ENCODE measurements at places on chromosomes 5 and 9.

GRCh38 chr5:68356623-68357022 is 141.1 kb downstream of the PIK3R1 start:
- no peak for DNase-seq

DNA sequence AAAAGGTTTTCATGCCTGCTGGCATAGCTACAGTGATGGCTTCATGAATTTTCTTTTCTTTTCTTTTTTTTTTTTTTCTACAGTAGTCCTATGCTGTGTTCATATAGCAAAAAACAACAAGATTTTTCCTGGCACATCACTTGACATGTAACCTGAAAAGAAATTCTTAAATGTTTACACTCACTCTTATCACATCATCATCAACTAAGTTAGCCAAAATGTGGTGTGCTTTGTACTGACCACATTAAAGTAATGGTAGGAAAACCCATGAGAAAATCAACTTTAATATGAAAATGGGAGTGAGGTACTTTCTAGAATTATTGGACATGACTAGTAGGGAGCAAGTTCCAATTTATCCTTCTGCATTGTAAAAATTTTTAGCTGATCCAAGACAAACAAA is 146.7 kb downstream of the SSBP2 start:
- no peak for DNase-seq

DNA sequence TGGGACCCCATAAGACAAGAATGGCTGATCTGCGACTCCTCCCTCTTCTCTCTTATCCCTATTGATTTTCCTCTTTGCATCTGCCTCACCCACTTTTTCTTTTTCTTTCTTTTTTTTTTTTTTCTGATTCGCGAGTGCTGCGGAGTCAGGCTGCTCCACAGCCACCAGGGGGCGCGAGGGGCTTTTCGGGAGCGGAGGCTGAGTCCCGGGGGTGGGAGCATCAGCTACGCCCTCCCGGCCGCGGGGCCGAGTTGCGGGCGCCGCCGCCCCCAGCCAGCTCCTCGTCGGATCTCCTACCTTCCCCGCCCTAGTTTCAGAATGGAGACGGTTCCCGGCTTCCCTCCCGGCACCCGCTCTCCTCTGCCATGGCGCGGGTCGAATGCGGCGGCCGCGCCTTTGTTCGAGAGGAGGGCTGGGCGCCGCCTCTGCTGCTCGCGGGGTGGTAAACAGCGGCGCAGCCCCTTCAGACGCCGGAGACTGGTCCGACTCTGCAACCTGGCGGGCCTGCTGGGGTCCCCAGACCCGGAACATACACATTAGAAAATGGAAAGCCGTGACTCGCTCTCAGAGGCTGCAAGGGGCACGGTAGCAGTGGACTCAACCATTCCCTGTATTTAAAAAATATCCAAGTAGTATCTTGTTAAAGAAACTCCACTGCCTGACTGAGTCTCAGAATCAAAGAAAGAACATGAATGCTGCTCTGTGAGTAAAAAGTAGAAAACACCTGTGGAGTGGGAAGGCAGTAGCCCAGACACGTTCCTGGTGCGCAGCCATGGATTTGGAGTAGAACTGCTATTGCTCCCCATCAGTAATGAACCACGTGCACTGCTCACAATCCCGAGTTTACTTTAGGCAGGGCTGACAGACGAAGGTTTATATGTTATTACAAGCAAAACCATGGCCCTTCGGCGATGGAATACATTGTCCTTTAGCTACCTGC is 55.7 kb downstream of the DPYSL3 start:
- DNase-seq = peak; percentile 83

DNA sequence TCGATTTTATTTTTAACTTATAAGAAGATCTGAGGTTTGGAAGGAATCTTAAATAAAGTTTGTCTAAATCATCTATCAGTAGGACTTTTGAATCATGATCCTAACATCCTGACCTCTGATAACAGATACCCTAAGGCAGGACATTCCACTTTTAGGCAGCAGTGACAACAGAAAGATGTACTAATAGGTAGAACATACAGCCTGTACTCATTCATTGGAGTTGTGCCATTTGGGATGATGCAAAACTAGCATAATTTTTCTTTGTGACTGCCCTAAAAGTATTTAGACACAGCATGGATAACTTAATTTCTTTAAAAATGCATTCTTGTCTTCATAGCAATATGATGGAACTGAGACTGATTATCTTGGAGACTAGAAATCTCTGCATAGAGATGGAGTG is 39.7 kb downstream of the CDC42SE2 start:
- DNase-seq = no peak

DNA sequence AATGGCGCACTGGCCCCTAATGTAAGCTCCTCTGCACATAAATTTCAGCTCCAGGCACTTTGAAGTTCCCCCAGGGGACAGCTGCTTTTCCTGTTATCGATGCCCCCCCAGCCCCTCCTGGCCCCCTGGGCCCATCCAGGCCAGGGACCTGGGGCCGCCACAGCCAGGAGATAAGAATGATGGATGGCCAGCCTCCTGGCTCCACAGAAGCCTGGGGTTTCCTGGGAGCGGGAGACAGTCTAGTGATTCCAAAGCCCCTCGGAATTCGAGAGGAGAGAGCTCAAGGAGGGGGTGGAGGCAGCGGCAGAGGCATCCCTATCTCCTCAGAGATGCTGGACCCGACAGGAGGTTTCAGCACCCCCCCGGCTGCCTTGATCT is 98.4 kb upstream of the HAND1 start:
- no peak for DNase-seq

DNA sequence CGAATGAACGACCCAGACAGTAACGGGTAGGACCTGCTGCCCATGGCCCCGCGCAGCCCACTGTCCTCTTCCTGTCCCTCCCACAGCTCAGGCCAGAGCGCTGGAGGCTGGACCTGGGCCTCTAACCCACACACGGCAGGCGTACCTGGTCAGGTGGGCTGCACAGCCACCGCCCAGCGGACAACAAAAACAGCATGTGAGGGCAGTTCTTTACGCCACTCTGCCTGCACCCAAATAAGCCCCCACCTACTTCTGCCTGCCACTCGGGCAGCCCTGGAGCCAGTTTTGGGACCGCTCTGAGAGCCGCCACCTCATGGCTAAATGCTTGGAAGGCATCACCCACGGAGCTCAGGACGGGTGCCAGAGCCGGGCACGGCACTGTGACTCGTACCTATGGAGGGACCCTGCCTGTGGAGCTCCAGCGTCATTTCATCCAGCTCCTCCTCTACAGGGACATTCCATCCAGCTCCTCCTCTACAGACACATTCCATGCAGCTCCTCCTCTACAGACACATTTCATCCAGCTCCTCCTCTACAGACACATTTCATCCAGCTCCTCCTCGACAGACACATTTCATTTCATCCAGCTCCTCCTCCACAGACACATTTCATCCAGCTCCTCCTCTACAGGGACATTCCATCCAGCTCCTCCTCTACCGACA is 18.9 kb downstream of the CLPTM1L start:
- no peak for DNase-seq

DNA sequence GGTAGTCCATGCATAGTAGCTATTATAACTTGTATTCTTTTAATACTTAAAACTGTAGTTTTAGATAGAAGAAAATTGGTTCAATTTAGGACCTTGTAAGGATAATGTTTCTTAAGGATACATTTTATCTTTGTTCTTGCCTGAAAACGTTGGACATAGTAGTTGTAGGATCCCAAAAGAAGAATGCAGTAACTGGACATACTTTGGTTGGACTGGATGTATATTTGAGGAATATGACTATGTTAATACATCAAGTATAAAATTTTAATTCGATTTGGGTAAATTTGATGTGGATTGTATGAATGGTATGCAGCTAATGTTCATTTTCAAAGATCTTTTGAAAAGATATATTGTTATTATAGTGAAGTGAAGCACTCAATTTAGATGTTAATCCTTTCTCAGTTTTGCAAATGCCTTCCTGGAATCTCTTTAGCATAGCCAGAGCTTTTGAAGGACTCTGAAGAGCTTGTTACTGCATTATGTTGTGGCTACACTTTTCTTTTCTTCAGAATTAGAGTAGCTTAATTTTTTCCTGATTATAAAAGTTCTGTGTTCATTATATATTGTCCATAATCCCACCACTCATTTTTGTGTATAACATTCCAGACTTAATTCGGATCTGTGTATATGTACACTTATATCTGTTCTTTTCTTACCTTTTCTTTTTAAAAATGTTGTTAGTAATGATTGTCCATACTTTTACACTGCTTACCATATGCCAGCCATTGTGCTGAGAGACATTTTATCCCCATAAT is 41.2 kb downstream of the LRRTM2 start:
- DNase-seq = no peak

GRCh38 chr5:143400541-143401226 is 2.8 kb downstream of the NR3C1 start:
- peak; percentile 50 for DNase-seq

DNA sequence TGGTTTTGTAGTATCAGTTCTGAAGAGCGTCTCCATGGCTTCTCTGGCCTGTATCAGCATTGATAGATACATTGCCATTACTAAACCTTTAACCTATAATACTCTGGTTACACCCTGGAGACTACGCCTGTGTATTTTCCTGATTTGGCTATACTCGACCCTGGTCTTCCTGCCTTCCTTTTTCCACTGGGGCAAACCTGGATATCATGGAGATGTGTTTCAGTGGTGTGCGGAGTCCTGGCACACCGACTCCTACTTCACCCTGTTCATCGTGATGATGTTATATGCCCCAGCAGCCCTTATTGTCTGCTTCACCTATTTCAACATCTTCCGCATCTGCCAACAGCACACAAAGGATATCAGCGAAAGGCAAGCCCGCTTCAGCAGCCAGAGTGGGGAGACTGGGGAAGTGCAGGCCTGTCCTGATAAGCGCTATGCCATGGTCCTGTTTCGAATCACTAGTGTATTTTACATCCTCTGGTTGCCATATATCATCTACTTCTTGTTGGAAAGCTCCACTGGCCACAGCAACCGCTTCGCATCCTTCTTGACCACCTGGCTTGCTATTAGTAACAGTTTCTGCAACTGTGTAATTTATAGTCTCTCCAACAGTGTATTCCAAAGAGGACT is 1.5 kb downstream of the GPR21 start:
- no peak for DNase-seq

DNA sequence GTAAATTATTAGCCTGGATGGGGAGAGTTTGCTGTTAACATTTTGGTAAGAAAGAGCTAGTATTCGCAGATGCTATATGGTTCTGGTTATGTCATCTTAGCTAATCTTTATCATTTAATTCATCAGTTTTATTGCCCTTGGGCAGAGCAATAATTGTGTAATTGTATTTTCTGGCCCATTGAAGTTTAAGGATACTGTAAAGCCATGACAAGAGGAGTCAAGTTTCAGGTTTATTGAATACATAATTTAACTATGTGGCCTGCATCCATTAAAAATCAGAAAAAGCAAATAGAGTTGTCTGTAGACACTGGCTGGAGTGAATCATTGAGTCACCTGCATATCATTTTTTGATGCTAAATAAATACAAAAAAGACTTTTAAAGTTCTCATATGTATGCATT is 255.8 kb downstream of the PRELID2 start:
- no peak for DNase-seq

GRCh38 chr5:150211156-150212030 is 21.5 kb downstream of the SLC6A7 start:
- DNase-seq = no peak

DNA sequence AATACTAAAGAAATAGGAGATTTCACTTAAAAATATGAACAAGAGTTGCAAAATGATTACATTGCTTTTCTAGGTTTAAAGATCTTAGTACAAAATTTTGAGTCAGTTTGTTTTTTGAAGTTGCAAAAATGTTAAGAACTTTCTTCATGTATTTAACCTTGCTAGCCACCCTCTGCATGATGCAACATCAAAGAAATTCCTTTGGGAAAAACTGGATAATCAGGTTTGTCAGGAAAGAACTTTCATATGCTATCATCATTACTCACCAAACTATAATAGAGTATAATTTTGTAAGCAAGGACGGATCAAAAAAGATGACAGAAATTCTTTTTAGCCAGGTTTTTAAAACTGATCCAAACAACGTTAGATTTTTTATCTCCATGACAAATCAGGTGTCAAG is 116.9 kb upstream of the MRPS30 start:
- DNase-seq = no peak

GRCh38 chr5:109029847-109030246 is 282.1 kb downstream of the FER start:
- DNase-seq = no peak

- no peak for DNase-seq
Measured at GRCh38 chr5:150036513-150036912, 36.0 kb downstream of the HMGXB3 start.

- peak; percentile 58 for DNase-seq
Measured at GRCh38 chr9:34430843-34431437, 27.4 kb downstream of the FAM219A start.

GRCh38 chr5:61333954-61334867 is 2.2 kb downstream of the ZSWIM6 start:
- no peak for DNase-seq
